ENCODE measurements at places on chromosomes 7 and 10.

- no peak for DNase-seq
Measured at GRCh38 chr7:343227-343822, 53.4 kb downstream of the FOXL3 start.

GRCh38 chr10:128979405-128979804, 487.6 kb upstream of the MGMT start:
- no peak for DNase-seq

- DNase-seq: no peak
Measured at GRCh38 chr7:138158739-138159528, 82.7 kb downstream of the AKR1D1 start.

DNA sequence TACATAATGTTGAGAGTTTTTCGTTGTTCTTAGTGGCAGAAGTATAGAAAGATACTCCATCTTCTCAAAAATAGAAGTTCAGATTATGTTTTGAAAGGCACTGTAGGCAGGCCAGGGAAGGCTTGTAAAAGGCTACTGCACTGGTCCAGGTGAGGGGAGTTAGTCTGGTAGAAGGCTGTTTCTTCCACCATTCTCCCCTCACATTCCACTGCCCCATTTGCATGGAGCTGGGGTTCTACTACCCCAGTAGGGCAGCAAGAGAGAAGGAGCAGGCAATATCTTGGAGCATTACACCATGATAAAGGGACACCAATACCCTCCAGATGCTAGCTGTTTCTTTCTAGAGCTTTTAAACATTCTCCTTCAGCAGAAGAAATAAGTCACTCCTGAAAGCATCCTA, 16.5 kb upstream of the SGMS1 start:
- no peak for DNase-seq

- no peak for DNase-seq
Measured at GRCh38 chr7:43938892-43939482, 12.8 kb downstream of the UBE2D4 start.
